SHP77 treated with DMSO at 0.1 percent for 48 hours (cell line): ENCODE measurements at places on chromosomes 1 and 21.

DNA sequence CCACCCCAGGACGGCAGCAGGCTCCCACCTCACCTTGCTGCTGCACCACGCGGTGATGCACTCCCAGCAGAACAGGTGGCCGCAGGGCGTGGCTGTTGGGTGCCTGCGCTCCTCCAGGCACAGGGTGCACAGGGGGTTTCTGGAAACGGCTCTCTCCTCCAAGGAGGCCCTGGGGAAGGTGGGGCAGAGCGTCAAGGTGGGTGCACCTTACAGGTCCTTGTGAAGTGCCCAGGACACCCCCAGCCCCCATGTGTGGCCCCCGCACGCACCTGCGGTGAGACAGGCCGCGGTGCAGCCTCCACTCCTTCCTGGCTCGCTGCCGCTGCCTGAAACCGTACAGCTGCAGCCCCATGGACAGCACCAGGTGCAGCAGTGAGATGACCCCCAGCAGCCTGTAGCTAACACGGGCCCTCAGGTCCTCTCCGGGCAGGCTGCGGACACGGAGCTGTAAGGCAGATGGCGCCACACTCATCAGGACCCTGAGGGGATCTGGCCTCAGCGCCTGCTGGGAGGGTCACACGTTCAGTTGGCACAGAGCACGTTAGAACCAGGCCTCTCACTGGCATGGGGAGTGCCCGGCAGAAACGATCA lies 5.8 kb downstream of the PEX10 start:
- peak; percentile 16 for DNase-seq

DNA sequence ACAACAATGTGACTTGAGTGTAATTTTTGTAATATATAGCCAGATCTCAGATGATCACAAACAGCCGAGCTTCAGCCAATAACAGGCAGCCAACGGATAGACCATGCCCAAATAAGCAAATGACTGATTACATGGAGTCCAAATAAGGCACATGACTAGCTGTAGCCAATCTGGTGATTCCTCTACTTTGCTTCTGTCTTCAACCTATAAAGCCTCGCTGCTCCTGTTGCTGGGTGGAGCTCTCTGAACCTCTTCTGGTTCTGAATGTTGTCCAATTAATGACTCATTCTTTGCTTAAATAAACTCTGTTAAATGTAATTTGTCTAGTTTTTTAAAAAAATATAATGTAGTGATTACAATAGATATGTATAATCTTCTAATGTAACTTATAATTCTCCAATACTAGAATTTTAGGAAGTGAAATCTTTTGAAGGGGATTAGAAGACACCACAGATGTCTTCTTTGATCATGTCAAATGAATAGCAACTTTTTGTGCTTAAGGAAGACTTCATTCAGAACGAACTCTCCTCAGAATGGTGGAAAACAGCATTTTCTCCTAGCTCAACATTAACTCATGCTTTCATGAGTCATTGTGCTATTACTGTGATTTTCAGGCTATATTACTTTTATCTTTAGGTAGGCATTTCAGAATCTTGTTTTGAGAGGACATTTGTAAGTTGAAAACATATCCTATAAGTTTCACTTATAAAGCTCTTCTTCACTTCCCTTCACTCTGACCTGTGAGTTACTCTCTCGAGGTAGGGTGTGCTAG lies 857.8 kb upstream of the B3GALT2 start:
- DNase-seq, result no peak

DNA sequence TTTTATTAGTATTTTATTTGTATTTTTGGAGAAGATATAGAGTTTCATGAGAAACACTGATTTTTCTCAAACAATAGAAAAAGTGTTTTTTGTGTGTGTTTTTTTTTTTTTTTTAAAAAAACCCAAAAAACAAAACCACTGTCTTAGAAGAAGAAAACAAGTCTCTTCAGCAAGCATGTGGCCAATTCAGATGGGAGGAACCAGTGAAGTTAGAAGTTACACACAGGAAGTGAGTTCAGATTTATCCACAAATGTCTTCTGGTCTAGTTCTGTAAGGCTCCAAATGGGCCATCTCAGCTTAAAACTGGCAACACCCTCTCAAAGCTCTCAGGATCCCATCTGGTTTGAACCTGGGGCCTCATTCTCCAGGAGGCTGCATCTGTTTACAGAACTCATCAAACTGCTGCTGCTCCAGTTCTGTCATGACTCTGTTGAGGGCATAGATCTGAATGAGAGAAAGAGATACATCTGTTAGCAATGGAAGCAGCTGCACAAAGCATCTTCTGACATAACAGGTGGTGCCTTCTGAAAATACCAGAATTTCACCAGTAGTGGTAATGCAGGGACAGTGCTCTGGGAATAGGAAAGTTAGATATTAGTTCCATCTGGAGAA lies 9.8 kb upstream of the ERMAP start:
- no peak for DNase-seq

DNA sequence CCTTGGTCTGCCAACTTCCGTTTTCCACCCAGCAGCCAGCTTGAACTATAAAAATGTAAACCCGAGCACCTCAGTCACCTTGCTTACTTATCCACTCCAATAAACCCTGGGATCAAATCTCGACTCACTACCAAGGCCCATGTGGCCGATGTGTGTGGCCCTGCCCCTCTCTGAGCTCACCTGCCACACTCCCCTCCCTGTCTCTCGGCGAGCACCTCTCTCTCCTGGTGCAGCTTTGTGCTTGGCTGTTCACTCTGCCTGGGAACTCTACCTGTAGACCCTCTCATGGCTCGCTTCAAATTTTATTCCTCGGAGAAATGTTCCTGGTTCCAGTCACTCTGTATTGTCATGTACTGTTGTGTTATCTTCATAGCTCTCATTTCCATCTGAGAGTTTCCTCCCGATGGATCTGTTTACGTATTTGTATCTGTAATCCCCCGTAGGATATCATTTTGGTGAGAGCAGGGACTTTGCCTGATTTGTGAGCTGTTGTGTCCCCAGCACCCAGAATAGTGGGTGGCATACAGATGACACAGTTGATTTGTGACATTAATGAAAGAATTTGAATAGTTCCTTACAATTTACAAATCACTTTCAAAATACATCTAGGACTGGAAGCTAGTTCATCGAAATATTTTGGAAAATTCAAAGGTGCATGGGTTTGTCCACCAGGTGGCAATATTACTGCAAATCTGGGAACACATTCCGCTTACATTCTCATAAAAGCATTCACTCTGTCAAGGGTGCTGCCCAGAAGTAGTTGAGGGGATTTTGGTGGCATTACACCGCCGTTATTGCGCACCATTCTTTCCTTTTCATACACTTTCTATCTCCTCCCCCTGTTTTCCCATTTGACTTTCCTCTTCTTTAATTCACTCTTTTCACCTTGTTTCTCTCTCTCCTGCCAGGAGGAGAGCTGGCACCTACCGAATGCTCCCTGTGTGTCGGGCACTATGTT lies 95.3 kb downstream of the ABCA4 start:
- DNase-seq, result peak; percentile 56

- DNase-seq, result no peak
Measured at GRCh38 chr1:230026139-230026538, 40.9 kb upstream of the GALNT2 start.

- peak; percentile 79 for DNase-seq
Measured at GRCh38 chr1:1959840-1960479, 40.9 kb upstream of the TMEM52 start.

- no peak for DNase-seq
Measured at GRCh38 chr1:117674521-117675400, 68.9 kb downstream of the TENT5C start.

DNA sequence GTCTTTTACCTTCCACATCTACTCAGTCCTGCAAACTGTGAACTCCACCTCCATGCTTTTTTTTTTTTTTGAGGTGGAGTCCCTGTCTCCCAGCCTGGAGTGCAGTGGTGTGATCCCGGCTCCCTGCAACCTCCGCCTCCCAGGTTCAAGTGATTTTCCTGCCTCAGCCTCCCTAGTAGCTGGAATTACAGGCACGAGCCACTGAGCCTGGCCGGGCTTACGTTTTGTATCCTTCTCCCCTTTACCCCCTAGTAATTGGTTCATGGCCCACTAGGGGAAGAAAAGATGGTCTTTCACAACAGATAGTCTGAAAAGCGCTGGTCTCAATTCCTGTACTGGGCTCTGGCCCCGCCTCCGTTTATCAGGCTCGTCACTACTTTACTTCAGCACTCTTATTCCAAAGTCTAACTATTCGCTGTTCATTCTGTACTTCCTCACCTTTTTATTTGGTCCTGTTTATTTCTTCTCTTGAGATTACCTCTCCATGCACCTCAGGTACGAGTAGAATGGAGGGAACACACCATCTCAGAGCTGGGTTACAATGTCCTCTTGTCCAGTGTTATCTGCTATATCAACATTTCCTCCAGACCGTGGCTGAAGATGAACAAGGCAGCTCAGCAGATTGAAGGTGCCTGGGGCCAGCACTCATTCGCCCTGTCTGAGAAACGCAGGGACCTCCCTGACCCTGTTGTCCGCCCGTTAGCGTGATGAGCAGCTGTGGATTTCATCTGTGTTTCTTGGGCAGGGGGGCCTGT lies 16.2 kb downstream of the CNST start:
- DNase-seq, result no peak

GRCh38 chr1:46372431-46372830 lies 21.7 kb upstream of the FAAH start:
- no peak for DNase-seq

GRCh38 chr1:186903374-186904136 lies 74.8 kb downstream of the PLA2G4A start:
- DNase-seq, result no peak

GRCh38 chr1:99358770-99359169 lies 94.5 kb downstream of the PLPPR4 start:
- DNase-seq, result no peak

GRCh38 chr1:151472856-151473731 lies 13.8 kb upstream of the POGZ start:
- no peak for DNase-seq

GRCh38 chr1:111198836-111199235 lies 1.6 kb downstream of the DENND2D start:
- DNase-seq, result no peak

GRCh38 chr1:156502894-156503697 lies 2.5 kb upstream of the MEF2D start:
- peak; percentile 83 for DNase-seq

- DNase-seq, result no peak
Measured at GRCh38 chr1:209802117-209802779, 3.7 kb downstream of the IRF6 start.

DNA sequence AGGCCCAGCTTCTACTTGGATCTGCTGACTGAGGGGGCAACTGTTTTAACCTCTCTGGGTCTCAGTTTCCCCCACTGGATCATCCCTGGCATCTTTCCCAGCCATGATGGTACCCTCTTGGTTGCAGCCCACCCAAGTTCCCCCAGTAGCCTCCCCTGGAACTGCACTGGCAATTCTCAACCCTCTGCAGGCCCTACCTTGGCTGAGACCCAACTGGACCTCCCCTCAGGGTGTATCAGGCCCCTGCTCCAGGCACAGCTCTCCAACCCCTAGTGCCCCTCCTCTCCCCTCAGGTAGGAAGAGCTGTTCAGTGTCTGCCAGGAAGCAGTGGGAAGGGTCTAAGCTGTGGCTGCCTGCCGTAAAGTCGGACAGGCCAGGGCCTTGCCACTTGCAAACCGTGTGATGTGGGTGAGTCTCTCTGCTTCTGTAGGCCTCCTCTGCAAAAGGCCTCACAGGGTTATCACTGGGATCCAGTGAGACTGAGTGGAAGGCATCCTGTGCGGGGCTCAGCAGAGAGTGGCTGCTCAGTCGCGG lies 32.1 kb downstream of the RHBG start:
- no peak for DNase-seq

- no peak for DNase-seq
Measured at GRCh38 chr1:51541313-51542050, 22.4 kb upstream of the EPS15 start.

DNA sequence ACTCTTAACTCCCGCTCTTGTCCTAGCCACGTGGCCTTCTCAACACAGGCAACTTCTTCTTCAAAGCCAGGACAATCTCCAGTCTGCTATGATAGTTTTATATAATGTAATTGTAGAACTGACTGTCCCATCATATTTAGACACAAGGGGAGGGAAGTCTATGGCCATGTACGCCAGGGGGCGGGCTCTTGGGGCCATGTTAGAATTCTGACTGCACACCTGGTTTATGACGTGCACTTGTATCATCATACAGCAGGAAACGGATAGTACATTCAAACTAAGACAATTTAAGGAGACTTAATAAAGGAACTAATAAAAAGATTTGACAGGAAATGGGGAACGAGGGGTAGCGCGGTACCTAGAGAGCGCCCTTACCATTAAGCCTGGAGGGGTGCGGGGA lies 21.5 kb downstream of the DMRTB1 start:
- DNase-seq, result no peak

GRCh38 chr1:216626394-216627067 lies 96.7 kb downstream of the ESRRG start:
- DNase-seq, result no peak

- DNase-seq, result no peak
Measured at GRCh38 chr1:176533020-176533419, 70.0 kb downstream of the PAPPA2 start.

DNA sequence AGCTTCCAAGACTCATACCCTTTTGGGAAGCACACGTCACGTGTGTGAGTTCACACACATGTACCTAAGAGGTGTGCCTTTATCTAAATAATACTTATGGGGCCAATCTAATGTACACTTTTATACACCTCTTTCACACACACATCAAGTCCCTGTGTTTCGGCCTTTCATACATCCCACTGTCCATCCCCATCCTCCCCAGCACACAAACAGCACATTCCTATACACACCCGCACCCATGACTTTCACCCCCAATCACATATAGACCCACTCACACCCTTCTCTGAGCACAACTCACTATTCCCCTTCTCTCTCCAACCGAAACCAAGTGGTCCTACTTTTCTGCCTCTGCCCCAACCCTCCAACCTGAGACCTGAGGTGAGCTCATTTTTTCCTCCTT lies 3.5 kb downstream of the MEX3A start:
- no peak for DNase-seq

- DNase-seq, result no peak
Measured at GRCh38 chr21:29078869-29079767, 5.7 kb upstream of the CCT8 start.

DNA sequence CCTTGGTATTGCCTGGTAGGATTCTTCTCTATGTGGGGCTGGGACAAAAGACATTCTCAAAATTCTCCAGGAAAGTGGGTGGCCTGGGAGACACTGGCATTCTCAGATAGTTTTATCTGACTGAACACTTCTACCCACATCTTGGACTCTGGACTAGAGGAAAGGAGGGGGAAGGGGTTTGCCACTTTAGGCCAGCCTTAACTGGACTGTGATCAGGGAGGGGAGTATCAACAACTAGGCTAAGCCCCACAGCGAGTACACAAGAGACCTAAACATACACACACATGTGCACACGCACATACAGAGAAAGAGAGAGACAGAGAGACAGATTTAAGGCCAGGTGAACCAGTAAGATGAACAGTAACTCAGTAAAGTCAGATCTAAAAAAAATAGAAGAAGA lies 1.2 kb upstream of the SEMA6C start:
- DNase-seq, result no peak

GRCh38 chr1:92953491-92953890 lies 7.8 kb downstream of the DIPK1A start:
- no peak for DNase-seq

DNA sequence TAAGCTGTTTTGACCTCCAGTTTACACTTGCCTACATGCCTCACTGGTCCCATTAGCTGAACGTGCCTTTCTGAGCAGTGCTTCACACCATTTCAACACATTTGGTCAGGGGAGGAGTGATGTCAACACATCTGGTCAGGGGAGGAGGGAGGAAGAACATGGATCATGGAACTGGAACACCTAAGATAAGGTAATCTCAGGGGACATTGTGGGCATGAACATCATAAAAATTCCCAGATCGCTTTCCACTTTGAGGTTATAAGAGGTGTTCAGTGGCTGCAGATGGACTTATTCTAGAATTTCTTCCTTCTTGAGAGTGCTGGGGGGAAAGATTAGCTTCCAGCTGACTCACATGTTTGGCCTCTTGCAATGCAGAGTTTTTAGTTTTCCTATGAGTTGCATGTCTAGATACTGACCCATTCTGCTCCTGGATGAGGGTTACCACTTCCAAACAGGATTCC lies 2.0 kb downstream of the QSOX1 start:
- no peak for DNase-seq
